NCI-H1105 (cell line): ENCODE measurements at places on chromosomes 16 and 17.

- no peak for DNase-seq
Observed at GRCh38 chr16:15996432-15997109, 47.2 kb downstream of the ABCC1 start.

- no peak for DNase-seq
Observed at GRCh38 chr17:33113276-33113990, 121.8 kb downstream of the SPACA3 start.

GRCh38 chr17:44559634-44560554 lies 2.6 kb downstream of the FZD2 start:
- DNase-seq, result no peak

GRCh38 chr16:49785970-49786369 lies 69.9 kb downstream of the ZNF423 start:
- no peak for DNase-seq

DNA sequence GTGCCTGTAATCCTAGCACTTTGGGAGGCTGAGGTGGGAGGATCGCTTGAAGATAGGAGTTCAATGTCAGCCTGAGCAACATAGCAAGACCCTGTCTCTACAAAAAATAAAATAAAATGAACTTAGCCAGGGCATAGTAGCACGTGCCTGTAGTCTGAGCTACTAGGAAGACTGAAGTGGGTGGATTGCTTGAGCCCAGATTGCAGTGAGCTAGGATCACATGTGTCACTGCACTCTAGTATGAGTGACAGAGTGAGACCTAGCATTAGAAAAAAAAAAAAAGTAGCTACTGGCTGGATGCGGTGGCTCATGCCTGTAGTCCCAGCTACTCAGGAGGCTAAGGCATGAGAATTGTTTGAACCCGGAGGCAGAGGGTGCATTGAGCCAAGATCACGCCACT lies 6.0 kb downstream of the ADAP2 start:
- DNase-seq, result no peak

DNA sequence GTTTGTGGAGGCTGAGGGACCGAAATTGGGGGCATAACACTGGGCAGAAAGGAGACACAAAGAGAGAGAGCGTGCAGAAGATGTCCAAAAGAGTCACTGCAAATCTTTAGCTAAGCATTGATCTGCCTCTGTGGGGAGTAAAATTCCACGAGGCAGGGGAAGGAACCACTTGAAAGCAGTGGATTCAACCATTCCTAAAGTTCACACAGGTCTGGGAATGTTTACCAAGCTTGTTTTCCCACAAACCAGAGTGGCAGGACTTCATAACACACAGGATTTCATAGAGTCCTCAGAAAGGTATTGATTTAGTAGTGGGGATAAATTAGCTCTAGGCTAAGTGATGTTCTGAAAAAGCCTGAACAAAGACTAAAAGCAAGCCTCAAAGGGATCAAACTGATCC lies 66.1 kb upstream of the RPL38 start:
- no peak for DNase-seq

DNA sequence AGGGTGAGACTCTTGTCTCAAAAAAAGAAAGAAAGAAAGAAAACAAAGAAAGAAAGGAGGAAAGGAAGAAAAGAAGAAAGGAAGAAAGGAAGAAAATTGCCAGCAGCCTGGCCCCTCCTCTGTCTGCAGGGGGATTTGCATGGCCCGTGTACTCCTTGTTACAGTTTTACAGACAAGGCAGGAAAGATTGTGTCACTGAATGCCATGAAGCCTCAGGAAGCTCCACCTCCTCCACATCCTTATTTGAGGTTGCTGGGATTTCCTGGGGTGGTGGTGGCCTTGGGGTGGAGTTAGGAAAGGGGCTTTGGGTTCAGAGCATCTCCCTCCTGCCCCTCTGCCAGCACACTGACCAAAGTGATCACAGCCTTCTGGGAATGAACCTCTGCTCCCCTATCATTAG lies 23.6 kb downstream of the CFAP20 start:
- DNase-seq, result no peak

GRCh38 chr16:67202956-67203493 lies 4.1 kb downstream of the ELMO3 start:
- DNase-seq, result no peak

- DNase-seq, result no peak
Observed at GRCh38 chr17:64384253-64385186, 6.1 kb downstream of the PECAM1 start.

DNA sequence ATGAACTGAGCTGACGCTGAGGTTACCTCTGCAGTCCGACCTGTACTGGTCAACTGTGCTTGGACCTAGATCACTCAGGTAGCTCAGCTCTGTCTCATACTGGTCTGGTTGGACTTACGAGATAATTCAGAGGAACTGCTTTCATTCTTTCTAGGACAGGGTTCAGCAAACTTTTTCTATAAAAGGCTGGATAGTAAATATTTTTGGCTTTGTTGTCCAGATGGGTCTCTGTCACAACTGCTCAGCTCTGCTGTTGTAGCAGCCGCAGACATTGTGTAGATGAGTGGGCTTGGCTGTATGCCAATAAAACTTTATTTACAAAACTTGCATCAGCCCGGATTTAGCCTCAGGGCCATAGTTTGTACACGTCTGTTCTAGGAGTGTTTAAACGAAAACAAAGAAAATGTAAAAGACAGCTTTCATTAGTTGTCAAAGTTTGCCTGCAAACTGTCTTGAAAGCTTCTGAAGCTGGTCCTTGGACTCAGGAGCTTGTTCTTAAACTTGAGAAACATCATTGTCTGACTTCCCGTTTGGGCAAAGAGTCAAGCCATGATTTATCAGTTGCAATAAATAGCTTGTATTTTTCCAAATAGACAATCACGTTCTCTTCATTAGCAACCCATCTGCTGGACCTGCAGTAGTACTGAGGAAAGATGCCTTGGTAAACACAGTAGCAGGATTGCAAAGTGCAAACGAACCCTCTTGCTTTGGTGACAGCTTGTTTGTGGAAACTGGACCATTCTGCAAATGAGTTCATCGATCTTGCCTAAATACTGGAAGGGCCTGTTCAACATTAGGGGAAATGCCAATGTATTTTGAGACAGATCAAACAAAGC lies 253.4 kb downstream of the SNX29 start:
- peak; percentile 41 for DNase-seq

DNA sequence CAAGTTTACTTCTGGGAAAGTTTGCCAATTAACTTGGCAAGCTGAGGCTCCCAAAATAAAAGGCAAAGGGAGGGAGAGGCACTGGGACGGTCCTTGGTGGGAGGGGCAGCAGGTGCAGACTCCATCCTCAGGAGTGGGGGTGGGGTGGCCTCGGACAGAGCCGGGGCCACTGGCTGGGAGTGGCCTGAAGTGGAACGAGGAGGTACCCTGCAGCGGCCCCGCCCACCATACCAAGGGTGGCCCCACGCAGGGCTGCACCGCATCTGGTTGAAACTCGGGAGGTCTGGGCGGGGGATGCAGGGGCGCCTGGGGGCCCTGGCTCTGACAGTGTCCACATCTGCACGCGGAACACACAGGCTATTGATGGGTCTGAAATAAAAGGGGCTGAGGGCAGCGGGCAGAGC lies 42.4 kb upstream of the SLC38A10 start:
- no peak for DNase-seq
